NCI-H187 (cell line): ENCODE measurements at places on chromosomes 2 and 18.

- no peak for DNase-seq
Observed at GRCh38 chr2:180985771-180986395, 5.5 kb downstream of the UBE2E3 start.

DNA sequence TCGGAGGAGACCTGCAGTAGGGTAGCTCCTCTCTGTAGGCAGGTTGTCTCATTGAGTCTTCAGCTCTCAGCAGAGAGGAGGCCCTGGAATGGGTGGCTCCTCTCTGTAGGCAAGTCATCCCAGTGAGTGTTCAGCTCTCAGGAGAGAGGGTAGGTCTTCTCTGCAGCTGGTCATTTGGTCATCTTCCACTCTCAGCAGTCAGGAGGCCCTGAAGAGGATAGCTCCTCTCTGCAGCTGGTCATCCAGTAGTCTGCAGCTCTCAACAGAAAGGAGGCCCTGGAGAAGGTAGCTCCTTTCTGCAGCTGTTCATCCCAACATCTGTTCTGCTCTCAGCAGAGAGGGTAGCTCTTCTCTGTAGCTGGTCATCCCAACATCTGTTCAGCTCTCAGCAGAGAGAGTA lies 26.0 kb upstream of the RUFY4 start:
- no peak for DNase-seq

- DNase-seq: no peak
Observed at GRCh38 chr2:112712903-112713584, 7.8 kb upstream of the NT5DC4 start.

DNA sequence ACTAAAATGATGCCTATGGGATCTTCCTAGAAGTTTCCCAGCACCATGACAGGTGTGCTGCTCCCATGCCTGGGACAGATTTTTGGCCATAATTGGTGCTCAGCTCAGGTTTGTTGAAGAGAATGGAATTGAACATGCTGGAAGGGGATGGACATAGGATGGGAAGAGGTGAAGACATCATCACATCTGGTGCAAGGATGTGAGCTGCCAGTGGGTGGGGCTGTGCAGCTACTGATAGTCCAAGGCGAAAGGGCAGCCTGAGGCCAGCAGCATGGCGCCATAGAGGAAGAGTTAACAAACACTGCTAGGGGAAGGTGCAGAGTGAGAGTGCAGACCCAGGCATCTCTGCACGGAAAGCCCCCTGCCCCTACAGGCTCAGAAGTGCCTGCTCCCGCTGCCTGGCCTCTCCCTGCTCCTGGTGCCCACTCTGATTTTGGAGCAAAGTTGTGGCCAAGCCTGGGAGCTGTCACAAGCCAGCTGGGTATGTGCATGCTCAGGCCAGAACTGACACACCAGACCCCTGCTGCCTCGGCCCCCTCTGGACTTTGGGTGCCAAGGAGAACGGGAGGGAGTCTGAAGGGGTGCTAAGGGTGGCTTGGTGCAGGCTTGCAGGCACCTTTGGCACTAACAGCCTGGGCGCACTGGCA lies 178.6 kb downstream of the ZBTB7C start:
- peak; percentile 21 for DNase-seq

DNA sequence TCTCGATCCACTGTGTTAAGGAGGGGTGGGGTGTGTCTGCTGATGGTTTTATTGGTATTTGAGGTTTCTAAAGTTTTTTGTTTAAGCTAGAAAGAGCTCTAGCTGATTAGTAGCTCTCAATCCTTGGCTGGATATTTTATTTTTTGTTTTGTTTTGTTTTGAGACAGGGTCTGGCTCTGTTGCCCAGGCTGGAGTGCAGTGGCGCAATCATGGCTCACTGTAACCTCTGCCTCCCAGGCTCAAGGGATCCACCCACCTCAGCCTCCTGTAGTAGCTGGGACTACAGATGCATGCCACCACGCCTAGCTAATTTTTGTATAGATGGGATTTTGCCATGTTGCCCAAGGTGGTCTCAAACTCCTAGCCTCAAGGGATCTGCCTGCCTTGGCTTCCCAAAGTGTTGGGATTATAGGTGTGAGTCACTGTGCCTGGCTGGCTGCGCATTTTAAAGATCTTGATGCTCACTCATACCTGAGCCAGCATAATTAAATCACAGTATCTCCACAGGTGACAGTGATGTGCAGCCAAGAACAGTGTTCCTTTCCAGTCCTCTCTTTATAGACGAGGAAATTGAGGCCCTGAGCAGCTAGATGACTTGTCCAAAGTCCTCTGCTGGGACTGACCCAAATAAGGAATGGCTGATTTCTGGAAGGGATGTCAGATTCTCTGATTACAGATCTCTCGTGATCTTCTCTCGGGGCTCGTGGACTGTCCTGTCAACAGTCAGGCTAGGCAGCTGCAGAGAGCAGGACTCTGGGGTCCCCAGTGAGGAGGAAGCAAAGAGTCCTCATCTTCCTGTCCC lies 44.5 kb downstream of the SPTBN1 start:
- no peak for DNase-seq

DNA sequence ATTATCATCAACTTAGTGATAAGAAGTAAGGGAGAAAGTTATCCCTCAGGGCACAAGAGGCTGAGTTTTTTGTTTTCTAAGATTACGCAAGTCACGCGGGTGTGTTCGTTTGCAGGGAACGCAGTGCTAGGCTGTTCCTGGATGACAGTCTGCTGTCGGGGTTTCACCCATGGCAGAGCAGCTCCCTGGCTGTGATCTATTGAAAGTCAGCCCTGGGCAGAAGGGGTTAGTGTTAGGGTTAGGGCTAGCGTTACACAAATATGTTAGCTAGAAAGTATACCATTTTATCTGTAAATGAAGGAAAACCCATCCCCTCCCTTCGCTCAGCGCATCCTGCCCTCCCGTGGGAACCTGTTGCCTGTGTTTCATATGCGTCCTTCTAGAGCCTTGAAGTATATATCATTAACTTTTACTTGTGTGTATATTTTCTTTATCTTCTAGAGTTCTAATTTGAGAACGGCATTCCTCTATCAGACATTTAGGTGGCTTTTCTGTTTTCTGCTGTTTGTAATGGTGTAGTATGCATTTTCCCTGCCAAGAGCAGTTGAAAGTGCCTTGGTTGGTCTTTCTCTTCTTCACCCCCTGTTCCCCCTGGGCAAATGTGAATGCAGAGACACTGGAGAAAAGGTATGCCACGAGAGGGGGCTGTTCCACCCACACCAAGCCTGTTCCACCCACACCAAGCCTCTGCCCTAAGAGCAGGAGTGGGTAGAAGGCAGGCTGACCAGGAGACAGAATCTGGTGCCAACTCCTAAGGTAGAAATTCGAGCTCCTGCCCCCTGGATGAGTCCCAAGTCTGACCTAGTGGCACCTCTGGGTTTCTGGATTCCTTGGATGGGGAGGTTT lies 47.0 kb downstream of the ARMC9 start:
- DNase-seq: no peak

GRCh38 chr2:179125404-179125803 lies 75.5 kb upstream of the CCDC141 start:
- DNase-seq: no peak

GRCh38 chr2:38245114-38245641 lies 131.9 kb downstream of the ATL2 start:
- peak; percentile 32 for DNase-seq

- no peak for DNase-seq
Observed at GRCh38 chr18:670522-670921, 13.1 kb downstream of the TYMS start.

GRCh38 chr18:70126832-70127231 lies 78.7 kb downstream of the RTTN start:
- no peak for DNase-seq

- DNase-seq: peak; percentile 57
Observed at GRCh38 chr2:173354582-173355131, at the start of gene CDCA7. Gene CDCA7 (plus strand): TSS chr2:173354872. CDS start chr2:173354964, 92 bp downstream.

GRCh38 chr2:72893594-72894319 lies 6.5 kb downstream of the SPR start:
- no peak for DNase-seq

DNA sequence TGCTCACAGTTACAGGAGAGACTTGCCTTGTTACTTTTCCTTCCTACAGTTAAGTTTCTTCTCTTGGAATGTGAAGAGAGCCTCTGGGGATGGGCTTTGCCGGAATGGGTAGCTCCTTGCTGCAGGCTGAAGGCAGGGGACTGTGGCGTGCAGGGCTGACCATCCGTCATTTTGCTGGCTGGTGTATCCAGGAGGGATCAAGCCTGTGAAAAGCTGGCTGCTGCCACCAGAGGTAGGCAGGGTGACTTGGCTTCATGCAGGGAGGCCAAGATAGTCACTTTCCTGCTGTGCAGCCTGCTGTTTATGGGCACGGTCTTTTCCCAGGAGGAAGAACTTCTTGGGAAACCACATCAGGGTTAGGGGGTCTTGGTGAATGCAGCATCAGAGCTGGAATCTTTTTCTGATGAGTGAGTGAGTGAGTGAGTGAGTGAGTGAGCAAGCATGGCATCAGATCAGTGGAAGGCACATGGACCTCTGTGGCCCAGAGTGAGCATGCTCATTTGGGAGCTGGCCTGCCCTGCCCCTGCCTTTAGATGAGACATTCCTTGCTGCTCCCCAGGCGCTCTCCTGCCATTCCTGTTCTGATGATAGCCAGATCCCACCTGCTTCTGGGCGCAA lies 33.0 kb downstream of the FHOD3 start:
- DNase-seq: no peak
